NCI-H2081 (cell line): ENCODE measurements at places on chromosomes 4 and X.
A peak's percentile ranks its signal among the peaks of the same experiment; 100 is the strongest.

- DNase-seq, result no peak
Observed at GRCh38 chrX:74251006-74251930, 52.7 kb upstream of the ZCCHC13 start.

GRCh38 chr4:152677117-152677516, 2.7 kb downstream of the TMEM154 start:
- DNase-seq, result no peak

DNA sequence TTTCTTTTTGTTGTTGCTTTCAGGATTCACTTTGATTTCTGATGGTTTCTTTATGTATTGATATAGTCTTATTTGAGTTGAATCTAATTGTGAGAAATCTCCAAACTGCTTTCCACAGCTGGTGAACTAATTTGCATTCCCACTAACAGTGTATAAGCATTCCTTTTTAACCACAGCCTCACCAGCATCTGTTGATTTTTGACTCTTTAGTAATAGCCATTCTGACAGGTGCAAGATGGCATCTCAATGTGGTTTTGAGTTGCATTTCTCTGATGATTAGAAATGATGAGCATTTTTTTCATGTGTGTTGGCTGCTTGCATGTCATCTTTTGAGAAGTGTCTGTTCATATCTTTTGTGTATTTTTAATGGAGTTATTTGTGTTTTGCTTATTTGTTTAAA, 1023.1 kb downstream of the SH3BGRL start:
- DNase-seq, result no peak

GRCh38 chrX:153903238-153903980, 1.1 kb upstream of the AVPR2 start:
- no peak for DNase-seq

GRCh38 chrX:129077424-129078170, 445.7 kb downstream of the SMARCA1 start:
- no peak for DNase-seq

DNA sequence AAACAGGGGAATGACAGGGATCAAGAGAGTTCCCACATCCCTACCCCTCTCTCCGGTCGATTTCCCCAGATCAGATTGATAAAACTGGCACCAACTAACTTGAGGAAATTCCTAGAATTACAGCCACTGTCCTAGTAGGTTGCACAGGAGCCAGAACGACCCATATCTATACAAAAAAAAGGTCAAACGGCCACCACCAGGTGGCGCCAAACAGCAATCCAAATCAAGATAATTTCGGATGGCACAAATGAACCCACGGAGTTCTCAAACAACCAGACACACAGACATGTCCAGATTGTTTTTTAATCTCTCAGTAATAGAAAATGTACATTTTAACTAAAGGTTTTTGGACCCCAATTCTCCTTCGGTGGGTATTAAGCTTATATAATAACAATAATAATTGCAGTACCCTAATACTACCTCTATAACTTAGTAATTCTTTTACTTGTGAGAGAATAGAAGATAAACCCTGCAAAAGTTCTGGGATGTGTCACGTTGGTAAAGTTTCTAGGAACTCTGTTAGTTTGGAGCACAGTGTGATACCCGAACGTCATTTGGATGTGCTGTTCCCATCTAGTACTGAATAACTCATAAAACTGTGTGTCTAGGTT, 212.6 kb downstream of the SPOCK3 start:
- DNase-seq, result peak; percentile 41

DNA sequence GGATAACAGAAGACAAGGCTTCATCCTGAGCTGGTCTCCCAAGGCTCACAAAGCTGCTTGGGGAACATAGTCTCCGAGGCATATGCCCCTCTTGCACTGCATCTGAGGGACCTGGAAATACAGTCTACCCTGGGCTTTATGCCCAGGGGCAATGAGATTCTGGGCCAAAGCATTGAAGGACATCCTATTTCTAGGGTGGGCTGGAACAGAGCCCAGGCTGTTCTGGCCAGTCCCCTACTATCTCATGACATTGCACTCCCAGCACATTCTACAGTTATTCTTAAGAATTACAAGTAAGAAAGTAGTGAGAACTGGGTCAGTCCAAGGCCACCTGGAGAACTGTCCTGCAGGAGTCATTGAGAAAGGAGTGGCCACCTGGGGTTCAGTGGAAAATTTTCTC, 107.6 kb downstream of the USP46 start:
- no peak for DNase-seq

GRCh38 chrX:12891171-12891570, 15.2 kb upstream of the TLR8 start:
- no peak for DNase-seq

GRCh38 chrX:74931214-74931613, 6.0 kb upstream of the NEXMIF start:
- no peak for DNase-seq

DNA sequence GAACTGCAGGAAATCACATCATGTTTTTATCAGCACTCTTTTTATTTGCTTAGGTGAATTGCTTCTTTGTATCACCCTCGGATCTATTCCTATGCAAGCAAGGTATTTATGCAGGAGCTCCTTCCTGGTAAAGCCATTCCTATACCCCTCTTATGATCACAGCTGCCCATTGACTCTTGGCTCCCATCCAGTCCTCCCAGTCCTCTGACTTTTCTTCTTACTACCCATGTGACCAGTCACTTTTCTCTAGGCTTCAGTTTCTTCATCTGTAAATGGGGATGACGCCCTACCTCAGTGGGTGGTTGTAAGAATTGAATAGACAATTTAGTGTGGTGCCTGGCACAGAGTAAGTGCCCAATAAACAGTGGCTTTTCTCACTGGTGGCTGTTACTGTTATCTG, 144.9 kb downstream of the FHIP1A start:
- DNase-seq, result no peak

DNA sequence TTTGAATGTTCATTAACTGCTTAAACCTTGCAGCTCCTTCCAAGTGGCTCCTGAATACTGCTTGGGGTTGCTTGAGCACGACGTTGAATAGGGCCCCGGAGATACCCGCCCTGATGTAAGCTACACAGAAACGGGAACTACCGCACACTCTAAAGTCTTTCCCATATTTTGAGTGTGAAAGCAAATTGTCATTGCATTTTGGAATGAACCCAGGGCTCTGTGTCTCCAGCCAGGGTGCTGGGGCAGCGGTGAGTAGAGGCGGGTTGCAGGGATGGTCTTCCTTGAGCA, 59.4 kb upstream of the HELT start:
- no peak for DNase-seq

DNA sequence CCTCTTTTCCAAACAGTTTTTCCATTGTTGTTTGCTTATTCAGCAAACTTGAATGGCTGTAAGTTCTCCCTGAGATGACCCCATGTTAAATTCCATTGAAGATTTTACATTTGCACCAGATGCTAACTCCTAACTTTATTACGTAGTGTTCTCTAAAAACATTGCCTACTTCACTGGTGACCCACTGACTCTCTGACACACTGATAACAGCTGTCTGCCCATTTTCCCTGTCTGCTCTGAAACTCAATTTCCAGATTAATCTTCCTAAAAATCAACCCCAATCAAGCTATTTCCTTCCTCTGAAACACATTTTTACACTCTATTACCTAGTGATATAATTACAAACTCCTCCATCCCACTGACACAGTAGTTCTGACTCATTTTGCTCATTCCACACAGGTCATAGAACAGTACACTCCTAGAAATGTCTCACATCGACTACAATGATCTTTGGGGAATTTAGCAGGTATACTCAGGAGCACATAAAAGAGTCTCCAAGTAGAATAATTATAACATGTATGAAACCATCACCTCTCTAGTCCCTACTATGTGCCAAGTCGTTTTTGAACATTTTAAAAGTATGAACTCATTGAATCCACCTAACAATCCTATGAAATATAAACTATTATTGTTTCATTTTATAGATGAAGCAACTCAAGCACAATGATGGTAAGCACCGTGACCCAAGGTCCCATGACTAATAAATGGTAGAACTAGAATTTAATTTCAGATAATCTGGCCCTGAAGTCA, 210.9 kb downstream of the SLIT2 start:
- DNase-seq, result no peak

- DNase-seq, result no peak
Observed at GRCh38 chr4:159069922-159070321, 33.0 kb upstream of the RAPGEF2 start.

DNA sequence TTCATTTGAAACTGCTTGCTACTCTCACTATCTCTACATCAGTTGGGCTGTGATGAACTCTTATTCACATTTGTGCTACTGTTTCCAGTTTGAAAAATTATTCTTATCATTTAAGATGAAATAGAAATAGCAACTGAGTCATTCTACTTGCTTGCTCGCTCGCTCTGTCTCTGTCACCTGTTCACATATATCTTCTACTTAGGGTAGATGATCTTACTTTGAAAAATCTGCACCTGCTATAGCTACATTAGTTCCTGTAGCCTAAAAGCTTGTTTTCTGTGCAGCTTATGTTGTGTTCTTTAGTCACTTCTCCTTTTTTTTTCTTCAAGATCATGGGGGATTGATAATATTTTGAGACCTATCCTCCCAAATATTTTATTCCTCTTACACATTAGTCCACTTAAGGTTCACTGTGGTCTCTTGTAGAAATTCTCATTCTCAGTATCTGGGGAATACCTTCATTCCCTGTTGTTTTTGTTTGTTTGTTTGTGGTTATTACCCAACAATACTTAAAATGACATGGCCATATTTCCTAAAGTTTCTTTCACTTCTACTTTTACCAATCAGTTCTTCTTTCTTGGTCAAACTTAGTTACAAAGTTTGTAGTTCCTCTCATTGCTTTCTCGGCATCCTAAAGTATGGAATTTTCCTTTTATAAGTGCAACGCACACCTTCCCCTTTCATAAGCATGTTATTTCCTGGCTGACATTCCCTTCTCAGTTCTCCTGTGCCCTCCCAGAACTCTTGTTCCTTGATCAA, 36.5 kb downstream of the CLCN5 start:
- no peak for DNase-seq

DNA sequence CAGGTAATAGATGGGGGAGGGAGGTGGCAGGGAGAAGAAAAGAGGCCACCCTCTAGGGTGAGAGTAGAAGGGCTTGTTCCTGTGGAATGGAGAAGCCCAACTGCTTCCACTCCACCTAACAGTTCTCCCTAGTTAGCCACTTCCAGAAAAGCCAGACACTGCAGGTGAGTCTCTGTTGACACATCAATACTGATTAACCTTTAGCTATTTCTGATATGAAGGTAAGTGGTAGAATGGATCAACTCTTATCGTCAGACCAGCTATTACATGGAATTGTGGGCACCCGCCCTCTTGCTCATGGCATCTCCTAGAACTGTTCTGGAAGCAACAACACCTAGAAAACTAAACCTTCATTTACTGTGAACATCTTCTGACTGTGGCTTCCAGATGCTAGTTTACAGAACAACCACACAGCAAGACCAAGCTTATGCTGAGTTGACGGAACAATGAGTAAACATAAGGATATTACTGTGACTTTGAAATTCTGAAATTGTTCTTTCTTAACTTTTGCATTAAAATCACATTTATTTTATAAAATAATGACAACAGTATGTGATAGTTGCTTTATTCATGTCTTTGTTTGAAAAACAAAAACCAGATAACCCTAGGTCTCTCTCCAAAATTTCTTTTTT, 44.7 kb downstream of the ANXA3 start:
- DNase-seq, result no peak

GRCh38 chrX:23493941-23494374, 159.3 kb downstream of the PTCHD1 start:
- no peak for DNase-seq

GRCh38 chr4:109009909-109010308, 247.1 kb upstream of the ETNPPL start:
- DNase-seq, result no peak

- DNase-seq, result no peak
Observed at GRCh38 chr4:69239557-69240168, 25.1 kb upstream of the UGT2B11 start.

GRCh38 chrX:153551135-153551534, 33.7 kb downstream of the ATP2B3 start:
- no peak for DNase-seq

GRCh38 chr4:60096676-60097075, 1103.5 kb upstream of the ADGRL3 start:
- DNase-seq, result no peak
